ENCODE measurements at places on chromosomes 1 and 21. TPM values are rescaled to one million over a fixed set of nuclear protein-coding genes. Genes with fewer than 3 reads are reported as not detected.

DNA sequence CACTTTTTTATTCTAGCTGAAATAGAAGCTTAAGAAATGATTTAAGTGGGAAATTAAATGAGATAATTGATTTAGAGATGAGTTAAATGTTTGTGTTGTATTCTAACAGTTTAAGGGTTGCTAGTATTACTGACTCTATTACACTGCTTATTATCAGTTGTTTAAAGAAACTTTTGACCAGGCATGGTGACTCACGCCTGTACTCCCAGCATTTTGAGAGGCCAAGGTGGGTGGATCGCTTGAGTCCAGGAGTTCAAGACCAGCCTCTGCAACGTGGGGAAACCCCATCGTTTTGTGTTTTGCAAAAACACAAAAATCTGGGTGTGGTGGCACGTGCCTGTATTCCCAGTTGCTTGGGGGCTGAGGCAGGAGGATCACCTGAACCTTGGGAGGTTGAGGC is 14.2 kb downstream of the CLIC4 start:
- DNase-seq = no peak

DNA sequence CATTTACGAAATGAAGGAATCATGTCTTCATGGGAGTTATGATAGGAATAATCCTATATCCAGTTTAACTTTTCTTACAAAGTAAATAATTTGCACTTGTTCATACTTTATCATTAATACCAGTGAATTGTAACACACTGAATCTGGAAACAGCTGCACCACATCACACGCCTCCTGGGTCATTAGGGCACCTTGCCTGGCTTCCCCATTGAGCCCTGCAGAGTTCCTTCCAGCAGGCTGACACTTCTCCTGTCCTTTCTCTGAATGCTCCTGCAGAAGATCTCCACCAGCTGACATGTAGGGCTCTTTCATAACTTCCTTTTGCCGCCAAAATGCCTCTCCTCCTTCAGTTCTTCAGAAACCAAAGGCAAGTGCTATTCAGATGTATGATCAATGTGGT is 201.1 kb downstream of the DAB1 start:
- DNase-seq = no peak

DNA sequence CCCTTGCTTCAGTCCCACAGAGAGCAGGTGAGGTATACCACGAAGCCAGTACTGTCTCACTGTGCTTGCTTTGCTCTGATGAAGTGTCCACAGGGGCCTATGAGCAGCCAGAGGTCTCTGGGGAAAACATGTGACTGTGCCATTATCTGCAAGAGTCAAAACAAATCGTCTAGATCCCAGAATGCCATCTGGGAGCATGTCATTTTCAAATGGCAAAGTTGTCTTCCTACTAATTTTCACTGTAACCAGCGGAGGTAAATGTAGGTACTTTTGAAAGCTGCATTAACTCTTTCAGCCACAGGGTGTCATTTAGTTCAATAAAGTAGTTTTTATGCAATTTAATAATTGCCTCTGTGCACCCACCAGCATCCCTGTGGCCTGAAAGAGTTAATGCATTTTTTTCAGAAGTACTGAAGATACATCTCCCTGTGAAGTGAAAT is 173.6 kb upstream of the SGIP1 start:
- DNase-seq = no peak

- no peak for DNase-seq
Measured at GRCh38 chr1:222061711-222062359, 319.9 kb upstream of the DUSP10 start.

- no peak for DNase-seq
Measured at GRCh38 chr1:207882692-207883091, 28.2 kb downstream of the CD34 start.

DNA sequence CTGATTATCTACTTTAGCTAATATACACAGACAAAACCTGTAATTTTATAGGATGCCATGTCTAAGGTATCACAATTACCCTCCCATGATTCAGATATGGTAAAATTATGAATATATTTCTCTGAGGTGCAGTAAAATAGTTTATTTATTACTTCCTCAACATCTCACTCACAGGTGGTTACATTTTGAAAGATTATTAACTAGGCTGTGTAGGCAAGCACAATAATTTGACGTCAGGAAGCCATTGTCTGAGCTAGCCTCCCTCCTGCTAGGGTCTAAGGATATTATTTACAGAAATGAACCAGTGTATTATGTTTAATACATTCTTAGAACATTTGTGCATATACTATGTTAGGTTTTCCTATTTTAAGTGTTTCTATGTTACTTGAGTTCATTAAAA is 69.9 kb upstream of the ADGRL2 start:
- DNase-seq = no peak

Gene PLK3
- total RNA-seq = 27.6 TPM

Gene FAM167B
- total RNA-seq = 2.2 TPM
